Eye (tissue), 1 donor: ENCODE measurements at places on chromosomes 7 and 10.
A peak's percentile ranks its signal among the peaks of the same experiment; 100 is the strongest.

- no peak for DNase-seq
Measured at GRCh38 chr10:35126062-35126529, 550 bp upstream of the CREM start.

DNA sequence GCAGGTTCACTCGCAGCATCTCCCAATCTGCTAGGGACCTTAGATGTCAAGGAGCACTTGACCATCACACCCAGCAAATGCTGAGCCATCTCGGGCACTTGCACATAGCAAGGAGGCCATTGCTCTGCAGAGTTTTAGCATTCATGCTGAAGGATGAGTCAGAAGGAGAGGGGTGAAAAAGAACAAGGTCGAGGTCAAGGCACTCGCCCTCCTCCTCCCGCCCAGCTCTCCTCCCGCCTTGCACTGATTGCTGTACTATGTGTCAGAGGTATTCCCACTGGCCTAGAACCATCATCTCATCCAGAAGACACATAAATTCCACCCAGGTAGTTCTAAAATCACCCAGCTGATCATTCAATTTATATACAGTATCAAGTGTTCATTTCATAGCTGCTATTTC, 255.1 kb upstream of the SP4 start:
- DNase-seq = no peak

GRCh38 chr10:131072651-131073468, 238.7 kb downstream of the TCERG1L start:
- DNase-seq = no peak

DNA sequence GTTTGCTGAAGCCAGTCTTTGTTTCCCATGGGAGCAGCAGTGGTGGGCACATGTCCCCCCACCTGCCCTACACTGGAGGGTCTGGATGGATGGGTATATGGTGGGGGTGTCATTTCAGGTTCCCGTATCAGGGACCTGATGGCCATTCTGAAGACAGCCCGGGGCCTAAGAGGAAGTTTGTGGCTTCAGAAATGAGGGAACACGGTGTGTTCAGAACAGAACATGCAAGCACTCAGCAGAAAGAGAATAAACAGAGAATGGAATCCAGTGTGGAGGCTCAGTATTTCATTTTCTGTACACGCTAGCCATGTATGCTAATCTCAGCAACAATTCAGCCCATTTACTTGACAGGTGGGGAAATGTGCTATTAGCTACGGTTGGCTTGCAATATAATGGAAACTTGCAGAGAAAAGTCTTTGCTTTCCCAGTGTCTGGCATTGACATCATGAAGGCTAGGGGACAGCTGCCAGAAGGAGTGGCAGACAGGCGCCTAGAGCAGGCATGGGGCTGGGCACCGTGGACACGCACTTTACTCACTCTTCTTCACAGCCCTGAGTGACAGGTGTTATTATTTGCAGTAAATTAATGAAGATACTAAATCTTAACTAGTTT, 98.6 kb downstream of the ELMO1 start:
- DNase-seq = no peak

DNA sequence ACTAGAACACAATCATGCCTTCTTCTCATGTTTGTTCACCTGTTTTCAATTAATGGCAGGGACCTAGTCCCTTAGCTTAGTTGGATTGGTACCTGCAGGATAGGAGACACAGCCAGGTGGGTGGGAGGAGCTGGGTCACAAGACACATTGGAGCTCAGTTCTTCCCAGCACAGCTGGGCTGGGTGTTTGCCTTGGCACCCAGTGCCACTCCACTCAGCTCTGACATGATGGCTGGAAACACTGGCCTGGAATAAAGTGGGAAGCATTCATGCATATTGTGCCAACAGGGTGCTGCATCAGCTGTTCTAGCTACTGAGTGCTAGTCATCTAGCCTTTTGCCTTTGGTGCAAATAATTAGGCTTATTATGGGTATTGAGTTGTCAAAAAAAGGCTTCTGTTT, 226.1 kb downstream of the PTEN start:
- no peak for DNase-seq

DNA sequence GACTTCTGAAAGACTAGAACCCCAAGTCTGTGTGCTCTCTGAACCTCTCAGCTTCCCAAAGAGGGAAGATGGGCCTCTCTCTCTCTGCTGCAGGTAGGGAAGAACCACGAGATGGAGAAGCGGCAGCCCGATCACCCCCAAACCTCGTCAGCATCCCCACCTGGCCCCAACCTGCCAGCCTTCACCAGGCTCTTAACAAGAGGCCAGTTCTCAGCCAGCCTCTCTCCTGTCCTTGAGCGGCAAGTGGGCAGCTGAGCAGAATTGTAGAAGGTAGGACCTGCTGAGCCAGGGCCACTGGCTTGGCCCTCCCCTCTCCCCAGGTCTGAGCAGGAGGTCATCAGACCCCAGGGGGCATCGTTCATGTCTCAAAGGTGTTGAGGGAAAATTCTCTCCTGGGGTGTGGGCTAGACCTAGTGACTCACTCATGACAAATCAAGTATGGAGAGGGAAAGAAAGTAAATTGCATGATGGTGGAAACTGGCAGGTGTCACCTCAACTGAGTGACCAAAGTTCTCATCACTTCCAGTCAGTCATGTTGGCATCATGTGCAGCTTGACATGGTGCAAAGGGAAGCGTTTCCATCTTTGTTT, 92.0 kb upstream of the GPR26 start:
- DNase-seq = no peak

DNA sequence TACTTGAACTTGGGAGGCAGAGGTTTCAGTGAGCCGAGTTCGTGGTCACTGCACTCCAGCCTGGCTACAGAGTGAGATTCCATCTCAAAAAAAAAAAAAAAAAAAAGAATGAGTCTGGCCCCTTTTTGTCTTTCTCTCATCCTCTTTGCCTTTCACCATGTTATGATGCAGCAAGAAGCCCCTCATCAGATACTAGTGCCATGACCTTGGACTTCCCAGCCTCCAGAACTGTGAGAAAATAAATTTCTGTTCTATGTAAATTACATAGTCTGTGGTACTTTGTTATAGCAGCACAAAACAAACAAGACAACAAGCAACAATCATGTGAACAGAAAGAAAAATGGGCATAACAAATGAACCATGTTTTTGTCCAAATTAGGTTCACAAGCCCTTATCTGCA, 2.3 kb upstream of the DBNL start:
- DNase-seq = no peak

GRCh38 chr10:70675496-70676161, 3.3 kb downstream of the ADAMTS14 start:
- DNase-seq = no peak

DNA sequence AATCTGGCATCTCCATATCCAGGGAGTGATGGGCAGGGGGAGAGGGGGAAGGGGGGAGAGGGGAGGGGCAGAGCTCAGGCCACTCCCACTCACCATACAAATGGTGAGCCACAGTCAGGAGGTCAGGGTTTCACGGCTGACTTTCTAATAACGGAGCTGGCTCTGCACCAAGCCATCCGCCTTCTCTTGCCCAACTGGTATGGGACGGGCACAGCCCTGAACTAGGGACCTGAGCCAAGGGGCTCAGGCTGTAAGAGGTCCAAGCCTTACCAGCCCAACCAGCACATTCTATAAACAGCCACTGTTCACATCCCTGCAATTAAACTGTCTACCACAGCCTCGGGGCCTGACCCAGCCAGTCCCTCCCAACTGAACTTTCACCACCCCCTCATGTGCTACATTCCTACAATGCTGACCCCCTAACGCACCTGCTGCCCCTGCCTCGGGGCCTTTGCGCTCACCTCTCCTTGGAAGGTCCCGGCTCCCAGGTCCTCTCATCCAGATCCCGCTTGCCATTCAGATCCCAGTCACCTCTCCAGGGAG, 32.5 kb downstream of the RGS10 start:
- no peak for DNase-seq

- no peak for DNase-seq
Measured at GRCh38 chr10:97940534-97940933, 89.9 kb downstream of the CRTAC1 start.

DNA sequence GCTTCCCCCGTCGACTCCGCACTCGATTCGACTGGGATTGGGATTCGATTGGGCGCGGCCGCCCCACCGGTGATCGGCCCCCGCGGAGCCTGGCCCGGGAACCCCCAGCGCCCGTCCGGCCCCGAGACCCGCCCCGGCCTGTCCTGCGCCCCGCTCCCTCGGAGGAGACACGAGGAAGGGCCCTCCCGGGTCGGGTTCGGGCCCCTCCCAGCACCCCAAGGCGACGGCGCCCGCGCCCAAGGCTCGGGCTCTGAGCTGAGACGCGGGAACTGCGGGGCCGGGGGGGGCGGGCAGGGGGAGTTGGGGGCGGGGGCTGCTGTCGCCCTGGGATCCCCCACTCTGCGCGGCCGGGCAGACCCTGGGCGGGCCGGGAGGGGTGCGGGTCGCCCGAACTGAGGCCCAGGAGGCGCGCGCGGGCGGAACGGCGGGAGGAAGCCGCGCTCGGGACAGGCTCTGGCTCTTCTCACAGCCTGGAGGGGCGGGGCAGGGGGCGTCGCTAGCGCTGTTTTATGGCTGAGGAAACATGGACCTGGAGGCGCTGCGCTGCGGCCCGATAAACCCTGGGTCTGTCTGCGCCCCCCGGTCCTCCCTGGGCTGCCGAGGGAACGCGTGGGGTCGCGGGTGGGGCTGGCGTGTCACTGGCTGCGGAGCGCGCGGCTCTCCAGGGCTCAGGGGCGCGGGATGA, 1.7 kb upstream of the NKX6-2 start:
- DNase-seq = peak; percentile 67

GRCh38 chr10:44781131-44781530, 130.0 kb upstream of the TMEM72 start:
- DNase-seq = no peak

GRCh38 chr10:102072673-102073527, 7.8 kb downstream of the HPS6 start:
- peak; percentile 91 for DNase-seq

GRCh38 chr7:131556909-131557651, 652 bp upstream of the PODXL start:
- DNase-seq = no peak

DNA sequence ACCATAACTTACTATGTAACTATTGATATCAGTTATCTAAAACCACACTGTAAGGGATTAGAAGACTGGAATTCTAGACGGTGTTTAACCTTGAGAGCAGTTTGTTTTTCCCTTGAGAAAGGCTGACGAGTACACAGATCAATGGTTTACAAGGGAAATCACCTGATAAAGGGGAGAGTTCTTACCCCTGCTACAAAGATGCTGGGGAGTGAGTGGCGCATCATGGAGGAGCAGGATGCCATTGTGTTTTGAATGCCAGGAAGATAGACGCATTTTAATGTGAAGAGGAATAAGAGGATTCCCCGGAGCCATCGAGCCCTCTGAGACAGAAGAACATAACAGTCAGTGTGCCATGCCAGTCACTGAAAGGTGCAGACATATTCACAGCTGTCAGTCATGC, 145.2 kb downstream of the PKD1L1 start:
- DNase-seq = no peak

DNA sequence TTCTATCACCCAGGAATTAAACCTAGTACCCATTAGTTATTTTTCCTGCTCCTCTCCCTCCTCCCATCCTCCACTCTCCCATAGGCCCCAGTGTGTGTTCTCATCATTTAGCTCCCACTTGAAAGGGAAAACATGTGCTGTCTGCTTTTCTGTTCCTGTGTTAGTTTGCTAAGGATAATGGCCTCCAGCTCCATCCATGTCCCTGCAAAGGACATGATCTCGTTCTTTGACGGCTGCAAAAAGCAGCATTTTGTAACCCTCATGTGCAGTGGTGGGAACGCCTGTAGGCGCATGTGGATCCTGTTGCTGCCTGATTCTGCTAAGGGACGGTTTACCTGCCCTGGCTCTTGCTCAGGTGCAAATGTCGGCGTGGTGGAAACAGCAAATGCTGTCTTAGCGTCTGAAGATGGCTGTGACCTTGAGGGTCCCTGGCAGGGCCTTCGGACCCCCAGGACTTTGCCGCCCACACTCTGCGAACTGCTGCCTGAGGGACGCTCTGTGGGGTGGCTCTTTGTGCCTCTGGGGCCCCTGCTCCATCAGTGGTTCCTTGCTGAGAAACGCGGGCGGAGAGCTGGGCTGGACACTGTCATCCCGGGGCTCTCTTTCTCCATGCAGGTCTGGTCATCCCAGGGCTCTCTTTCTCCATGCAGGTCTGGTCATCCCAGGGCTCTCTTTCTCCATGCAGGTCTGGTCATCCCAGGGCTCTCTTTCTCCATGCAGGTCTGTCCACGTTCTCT, 5.6 kb upstream of the MTG1 start:
- no peak for DNase-seq
